Uterine smooth muscle cell (primary cell): ENCODE measurements at places on chromosomes 11 and 22. TPM values are rescaled to one million over a fixed set of nuclear protein-coding genes. Genes with fewer than 3 reads are reported as not detected.

Gene OR8G1
- total RNA-seq = not detected in 2 replicates

Gene LRRC32
- 7.5 and 35.9 TPM in 2 replicates for total RNA-seq

Gene RASSF10
- total RNA-seq = not detected in 2 replicates

Gene MRGPRX3
- total RNA-seq = 0.12 TPM in 1 of 2 replicates, not detected in the other

Gene TRIM29
- 0.11 and 2.7 TPM in 2 replicates for total RNA-seq

Gene CEP164
- total RNA-seq = 42.6 and 48.1 TPM in 2 replicates

Gene CADM1
- 0.66 and 5.5 TPM in 2 replicates for total RNA-seq

Gene MYH9
- total RNA-seq = 797 and 1,114 TPM in 2 replicates

Gene RFPL1
- not detected in 2 replicates for total RNA-seq

Gene NPTXR
- total RNA-seq = 2.0 and 4.6 TPM in 2 replicates

Gene ARHGAP8
- 0.11 and 0.25 TPM in 2 replicates for total RNA-seq

Gene ELP4
- total RNA-seq = 16.5 and 22.2 TPM in 2 replicates

Gene GAL3ST1
- total RNA-seq = 0.11 TPM in 1 of 2 replicates, not detected in the other

Gene RAG2
- total RNA-seq = not detected in 2 replicates

Gene KCNQ1OT1
- 2.8 and 3.6 TPM in 2 replicates for total RNA-seq

Gene RAB39A
- not detected in 2 replicates for total RNA-seq

Gene CLP1
- total RNA-seq = 16.4 and 21.9 TPM in 2 replicates

Gene PRG3
- total RNA-seq = not detected in 2 replicates

Gene ADM2
- total RNA-seq = 1.8 and 7.0 TPM in 2 replicates

Gene OR52I2
- under 0.01 TPM in 1 of 2 replicates, not detected in the other for total RNA-seq

Gene KIF18A
- 9.0 and 40.0 TPM in 2 replicates for total RNA-seq

Gene PGGHG
- total RNA-seq = 7.3 and 10.7 TPM in 2 replicates

Gene MYOD1
- 0.12 TPM in 1 of 2 replicates, not detected in the other for total RNA-seq

Gene RAB30
- total RNA-seq = 8.0 and 11.6 TPM in 2 replicates

Gene NPAS4
- total RNA-seq = not detected in 2 replicates

Gene ASPHD2
- total RNA-seq = 1.00 and 1.9 TPM in 2 replicates

Gene TEX54
- total RNA-seq = not detected in 2 replicates

Gene DEFB131B
- total RNA-seq = not detected in 2 replicates

Gene PDGFD
- total RNA-seq = 1.4 and 1.7 TPM in 2 replicates

Gene PANX3
- not detected in 2 replicates for total RNA-seq

Gene RAC2
- 4.0 and 7.7 TPM in 2 replicates for total RNA-seq

Gene RIMBP3C
- total RNA-seq = 0.11 and 0.25 TPM in 2 replicates

Gene HEPACAM
- total RNA-seq = under 0.01 TPM in 1 of 2 replicates, not detected in the other

Gene DPP3
- total RNA-seq = 50.4 and 56.9 TPM in 2 replicates

Gene OR10A2
- total RNA-seq = not detected in 2 replicates

Gene PNPLA3
- total RNA-seq = 1.3 and 3.5 TPM in 2 replicates

Gene IGF2
- 0.11 and 0.25 TPM in 2 replicates for total RNA-seq

Gene TMEM25
- 5.1 and 13.0 TPM in 2 replicates for total RNA-seq

Gene CCDC87
- 0.11 and 0.25 TPM in 2 replicates for total RNA-seq

Gene DDI1
- total RNA-seq = not detected in 2 replicates

Gene OR51B5
- total RNA-seq = 0.12 TPM in 1 of 2 replicates, not detected in the other

Gene CLDN5
- 1.1 TPM in 2 replicates for total RNA-seq

Gene CHEK1
- total RNA-seq = 28.0 and 61.2 TPM in 2 replicates

Gene KCNC1
- total RNA-seq = under 0.01 TPM in 1 of 2 replicates, not detected in the other

Gene GALNT18
- 7.5 and 9.0 TPM in 2 replicates for total RNA-seq
